ENCODE measurements at places on chromosomes 3 and 15. TPM values are rescaled to one million over a fixed set of nuclear protein-coding genes. Genes with fewer than 3 reads are reported as not detected.

- DNase-seq: no peak
Observed at GRCh38 chr3:80439490-80439889, 671.7 kb upstream of the ROBO1 start.

DNA sequence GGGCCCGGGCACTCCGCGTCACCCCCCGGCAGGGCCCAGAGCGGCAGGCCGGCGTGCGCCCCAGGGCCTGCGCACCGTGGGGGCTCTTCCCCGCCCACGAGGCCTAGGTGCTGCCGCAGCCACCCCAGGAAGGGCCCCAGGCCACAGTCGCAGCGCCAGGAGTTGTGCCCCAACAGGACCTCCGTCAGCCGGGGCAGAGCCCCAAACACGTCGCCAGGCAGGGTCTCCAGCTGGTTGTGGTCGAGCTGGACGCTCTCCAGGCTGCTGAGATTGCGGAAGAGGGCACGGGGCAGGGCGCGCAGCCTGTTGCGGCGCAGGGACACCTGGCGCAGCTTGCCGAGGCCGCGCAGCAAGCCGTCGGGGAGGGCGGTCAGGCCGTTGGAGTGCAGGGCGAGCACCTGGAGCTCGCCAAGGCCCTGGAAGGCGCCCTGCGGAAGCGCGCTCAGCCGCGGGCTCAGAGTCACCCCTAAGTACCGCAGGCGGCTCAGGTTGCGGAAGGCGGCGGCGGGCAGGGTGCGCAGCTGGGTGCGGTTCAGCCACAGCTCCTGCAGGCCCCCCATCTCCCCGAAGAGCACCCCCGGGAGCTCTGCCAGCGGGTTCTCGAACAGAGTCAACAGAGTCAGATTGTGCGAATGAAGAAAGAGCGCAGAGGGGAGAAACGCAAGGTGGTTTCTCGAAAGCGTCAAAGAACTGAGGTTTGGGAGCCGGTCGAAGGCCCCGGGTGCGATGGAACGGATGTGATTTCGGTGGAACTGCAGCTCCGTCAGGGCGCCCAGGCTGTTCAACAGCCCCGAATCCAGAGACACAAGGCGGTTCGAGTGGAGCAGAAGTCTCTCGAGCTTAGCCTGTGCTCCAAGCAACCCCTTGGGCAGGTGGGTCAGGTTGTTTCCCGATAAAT is 2.0 kb downstream of the GP5 start:
- DNase-seq: no peak

DNA sequence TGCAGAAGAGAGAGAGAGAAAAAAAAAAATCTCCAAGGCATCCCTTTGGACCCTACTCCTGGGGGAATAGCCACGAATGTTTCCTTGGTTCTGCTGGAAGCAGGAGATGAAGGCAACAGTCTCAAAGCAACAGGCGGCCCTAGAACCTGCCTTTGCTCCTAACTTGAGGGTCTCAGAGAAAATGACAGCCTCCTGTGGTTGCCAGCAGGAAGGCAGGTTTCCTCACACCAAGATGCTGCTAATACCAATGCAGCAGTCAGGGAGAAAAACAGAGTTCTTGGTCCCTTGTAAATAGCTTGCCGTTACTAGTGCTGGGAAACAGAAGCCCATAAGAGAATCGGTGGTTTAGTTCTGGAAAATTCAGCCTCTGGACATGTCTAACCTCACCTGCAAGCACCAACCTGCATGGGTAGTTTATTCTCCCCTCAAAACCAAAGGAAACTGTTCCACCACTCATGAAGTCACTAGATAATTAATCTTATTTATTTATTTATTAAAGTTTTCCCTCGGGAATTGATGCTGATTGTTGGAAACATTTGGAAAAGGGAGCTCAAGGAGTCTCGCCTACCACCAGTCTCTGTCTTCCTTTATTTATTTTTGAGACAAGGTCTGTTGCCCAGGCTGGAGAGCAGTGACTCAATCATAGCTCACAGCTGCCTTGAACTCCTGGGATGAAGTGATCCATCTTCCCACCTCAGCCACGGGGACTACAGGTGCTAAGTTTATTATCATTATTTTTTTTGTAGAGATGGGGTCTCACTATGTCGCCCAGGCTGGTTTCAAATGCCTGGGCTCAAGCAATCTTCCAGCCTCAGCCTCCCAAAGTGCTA is 883 bp upstream of the FRMD4B start:
- no peak for DNase-seq

DNA sequence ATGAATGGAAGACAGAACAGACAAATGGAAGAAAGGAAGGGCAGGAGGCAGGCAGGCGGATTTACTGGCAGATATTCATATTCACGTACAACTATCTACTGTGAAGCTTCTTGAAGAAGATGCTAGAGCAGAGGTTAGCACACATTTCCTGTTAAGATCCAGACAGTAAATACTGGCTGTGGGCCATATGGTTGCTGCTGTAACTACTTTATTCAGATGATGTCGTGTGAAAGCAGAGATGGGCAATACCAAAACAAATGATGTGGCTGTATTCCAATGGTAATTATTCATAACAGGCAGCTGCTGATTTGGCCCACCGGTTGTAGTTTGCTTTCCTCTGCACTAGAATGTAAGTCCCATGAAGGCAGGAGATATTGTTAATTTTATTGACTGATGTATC is 115.7 kb upstream of the PRTG start:
- DNase-seq: no peak

DNA sequence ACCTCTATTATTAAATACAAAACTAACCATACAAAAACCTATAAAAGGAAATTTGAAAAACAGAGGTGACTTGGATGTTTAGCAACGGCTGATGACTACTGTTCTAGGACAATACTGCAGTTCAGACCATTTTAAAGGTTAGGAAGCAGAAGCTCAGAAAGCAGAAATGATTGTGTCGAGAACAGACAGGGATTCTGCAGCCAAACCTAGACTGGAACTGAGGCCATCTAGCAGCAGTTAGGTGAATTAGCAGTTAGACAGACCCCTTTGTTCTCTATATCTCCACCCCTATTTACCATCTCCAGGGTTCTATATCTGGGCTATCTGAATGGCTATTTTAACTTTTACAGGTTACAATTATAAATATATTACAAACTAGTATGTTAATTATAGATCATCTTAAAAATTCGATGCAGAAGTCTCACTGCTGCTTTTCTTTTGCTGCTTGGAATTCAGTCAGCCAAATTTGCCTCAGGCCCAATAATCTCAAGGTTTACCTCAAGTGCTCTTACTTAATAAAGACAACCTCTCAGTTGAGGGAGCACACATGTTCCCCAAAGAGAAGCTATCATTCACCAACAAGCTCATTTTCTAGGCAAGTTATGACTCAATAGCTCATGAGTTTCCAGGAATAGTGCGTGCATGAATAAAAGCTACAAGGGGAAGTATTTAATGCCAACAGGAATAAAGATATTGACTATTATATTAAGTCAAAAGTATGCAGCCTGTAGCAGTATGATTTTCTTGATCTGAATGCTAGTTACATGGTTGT is 9.3 kb upstream of the IL1RAP start:
- no peak for DNase-seq

The GALNT15 gene
- total RNA-seq: 211 TPM

The MEIS2 gene
- total RNA-seq: 40.2 TPM

The ANKRD34C gene
- total RNA-seq: not detected

The PCBP4 gene
- total RNA-seq: 21.4 TPM

The FOXP1 gene
- 73.9 TPM for total RNA-seq
